ENCODE measurements at places on chromosomes 3 and 15.

- no peak for DNase-seq
These were observed 178.7 kb downstream of the STAC start for GRCh38 chr3:36558961-36559360.

DNA sequence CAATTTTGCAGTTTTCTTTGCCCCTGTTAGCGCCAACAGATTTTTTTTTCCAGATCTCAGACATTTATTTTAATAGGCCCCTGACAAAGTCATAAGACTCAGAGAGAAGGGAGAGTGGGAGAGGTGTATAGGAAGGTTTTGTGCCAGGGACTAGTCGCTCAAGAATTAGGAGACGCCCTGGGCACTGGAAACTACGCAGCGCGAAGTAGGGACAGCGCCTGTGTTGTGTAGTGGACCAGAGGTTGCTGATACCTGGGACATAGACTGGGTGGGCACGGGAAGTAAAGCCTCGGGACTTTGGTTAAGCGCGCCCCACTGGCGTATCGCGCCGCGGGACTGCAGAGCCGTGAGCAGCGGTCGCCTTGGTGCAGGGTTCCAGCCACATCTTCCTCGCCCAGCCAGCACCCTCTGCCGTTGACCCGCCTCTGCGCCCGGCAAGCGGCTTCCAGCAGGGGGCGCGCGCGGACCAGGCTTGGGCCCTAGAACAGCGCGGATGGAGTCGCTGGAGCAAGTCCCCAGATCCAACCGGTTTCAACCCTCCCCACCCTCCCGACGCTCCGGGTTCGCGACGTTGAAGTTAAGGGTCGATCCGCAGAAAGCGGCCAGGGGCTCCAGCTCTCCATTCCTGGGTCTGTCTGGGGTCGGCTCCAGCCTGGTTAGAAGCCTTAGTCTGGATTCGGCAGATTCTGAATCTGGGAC, 3.0 kb upstream of the ISLR2 start:
- DNase-seq, result peak; percentile 97

DNA sequence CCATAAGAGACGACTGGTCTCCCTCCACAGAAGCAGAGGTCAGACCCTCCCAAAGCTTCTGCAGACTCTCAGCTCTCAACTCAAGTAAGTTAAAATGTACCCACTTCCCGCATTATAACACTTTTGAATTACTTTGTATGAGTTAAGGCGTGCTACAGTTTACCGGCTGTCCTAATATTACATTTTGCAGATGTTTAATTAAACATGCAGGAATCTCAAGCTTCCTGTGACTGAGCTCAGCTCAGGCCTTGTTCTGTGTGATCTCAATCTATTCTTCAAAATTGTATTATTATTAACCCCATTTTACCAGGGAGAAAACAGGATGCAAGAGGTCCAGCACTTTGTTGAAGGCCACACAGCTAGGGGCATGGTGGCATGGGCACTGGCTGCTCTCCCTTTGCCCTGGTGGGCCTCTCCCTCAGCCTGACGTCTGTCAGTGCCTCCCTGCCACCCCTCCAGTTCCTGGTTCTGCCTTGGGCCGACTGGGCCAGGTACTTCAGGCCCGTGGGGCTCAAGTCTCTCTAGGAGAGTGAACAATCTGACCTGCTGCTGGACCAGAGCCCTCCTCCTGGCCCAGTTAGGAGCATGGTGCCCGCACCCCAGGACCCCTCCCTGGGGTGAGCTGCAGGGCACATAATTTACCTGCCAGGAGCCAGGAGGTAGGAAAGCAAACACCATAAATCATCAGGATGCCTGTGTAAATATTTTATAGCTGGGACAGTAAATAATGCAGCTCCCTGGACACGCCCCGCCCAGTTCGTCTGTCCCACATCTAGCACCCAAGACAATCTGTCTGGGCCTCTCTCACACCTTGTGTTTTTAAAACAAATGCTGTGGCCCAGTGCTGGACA, 14.9 kb upstream of the RFT1 start:
- DNase-seq, result peak; percentile 25

DNA sequence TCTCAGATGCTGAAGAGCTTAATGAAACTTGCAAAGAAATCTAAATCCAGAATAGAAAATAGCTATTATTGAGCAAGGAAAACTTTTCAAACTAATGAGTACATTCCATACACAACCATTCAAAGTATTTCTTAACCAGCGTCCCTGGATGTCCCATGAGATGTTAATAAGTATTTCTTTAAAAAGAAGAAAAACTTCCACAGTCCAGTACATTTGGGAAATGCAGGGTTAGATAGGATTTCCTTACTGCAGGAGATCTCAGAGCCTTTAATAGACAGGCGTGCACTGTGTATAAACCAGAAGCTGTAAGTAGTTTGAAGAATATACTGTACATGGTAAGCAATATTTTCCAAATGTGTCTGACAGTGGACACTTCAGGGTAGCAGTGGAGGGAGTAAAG, 29.6 kb upstream of the BHLHE40 start:
- DNase-seq, result no peak

DNA sequence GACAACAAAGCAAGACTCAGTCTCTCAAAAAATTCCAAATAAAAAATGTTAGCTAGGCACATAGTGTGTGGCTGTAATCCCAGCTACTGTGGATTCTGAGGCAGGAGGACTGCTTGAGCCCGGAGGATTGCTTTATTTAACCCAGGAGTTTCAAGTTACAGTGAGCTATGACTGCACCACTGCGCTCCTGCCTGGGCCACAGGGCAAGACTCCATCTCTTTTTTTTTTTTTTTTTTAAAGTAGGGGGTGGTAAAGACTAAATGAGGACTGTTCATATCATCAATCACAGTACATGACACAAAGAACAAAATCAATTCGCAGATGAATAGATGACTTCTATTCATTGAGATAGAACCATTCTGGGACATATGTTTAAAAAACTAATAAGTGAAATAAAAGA, 48.1 kb downstream of the ACAP2 start:
- no peak for DNase-seq

Measured in Calu3 (cell line).